ENCODE measurements at places on chromosomes 7 and 10.
A peak's percentile ranks its signal among the peaks of the same experiment; 100 is the strongest.

DNA sequence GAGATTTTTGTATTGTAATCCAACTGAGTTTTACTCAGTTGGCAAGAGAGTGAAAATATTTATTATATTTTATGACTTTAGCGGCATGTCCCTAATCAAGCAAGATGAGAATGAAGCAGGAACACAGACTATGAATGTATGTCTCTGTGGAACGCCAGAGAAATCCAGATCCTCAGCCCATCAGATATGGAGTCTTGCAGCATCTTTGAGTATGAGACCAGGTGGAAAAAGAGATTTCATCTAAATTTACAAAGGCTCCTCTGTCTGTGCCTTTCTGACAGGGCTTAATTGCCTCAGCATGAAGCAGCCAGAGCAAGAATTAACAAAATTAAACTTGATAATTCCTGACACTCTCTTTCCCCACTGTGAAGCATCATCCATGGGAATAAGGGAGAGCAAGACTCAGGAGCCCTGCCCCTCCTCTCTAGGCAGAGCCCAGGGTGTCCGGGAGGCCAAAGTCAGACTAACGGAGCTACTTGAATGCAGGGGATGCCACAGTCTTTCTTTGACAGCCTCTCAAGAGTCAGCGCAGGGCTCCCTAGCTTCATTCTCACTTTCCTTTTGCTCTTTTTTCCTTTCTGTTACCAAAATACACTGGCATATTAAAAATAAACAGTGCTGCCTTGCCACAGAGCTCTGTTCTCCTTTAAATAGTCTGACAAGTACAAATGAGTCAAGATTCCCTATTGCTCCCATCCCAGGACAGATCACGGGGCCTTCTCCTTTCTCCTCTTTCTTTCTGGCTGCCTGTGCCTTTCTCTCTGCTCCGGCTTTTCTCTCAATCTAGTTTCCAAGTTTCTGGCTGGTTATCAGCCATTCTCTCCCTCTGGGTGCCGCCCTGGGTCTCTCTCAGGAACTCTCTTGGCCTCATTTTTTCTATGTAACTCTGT lies 132.2 kb upstream of the INHBA start:
- no peak for DNase-seq

GRCh38 chr7:636396-636795 lies 90.1 kb upstream of the DNAAF5 start:
- peak; percentile 21 for DNase-seq

DNA sequence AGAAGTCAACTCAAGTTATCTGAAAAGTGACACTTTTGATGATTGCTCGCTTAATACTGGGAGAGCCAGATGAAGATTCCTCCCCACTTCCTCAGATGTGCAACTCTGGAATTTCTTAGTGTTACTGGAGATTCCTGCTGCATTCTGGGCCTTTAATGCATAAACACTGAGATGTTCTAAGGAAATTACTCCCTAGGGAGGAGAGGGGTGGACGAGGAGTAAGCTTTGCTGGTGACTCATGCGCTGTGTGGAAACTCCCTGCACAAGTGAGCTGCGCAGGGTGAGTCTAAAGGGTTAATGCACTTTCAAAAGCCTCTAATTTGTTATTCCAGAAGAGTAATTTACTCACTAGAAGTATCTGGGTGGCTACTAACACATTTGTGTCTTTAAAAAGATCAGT lies 46.3 kb downstream of the EGFR start:
- no peak for DNase-seq

- DNase-seq, result no peak
Measured at GRCh38 chr7:157991761-157992160, 595.9 kb downstream of the PTPRN2 start.

DNA sequence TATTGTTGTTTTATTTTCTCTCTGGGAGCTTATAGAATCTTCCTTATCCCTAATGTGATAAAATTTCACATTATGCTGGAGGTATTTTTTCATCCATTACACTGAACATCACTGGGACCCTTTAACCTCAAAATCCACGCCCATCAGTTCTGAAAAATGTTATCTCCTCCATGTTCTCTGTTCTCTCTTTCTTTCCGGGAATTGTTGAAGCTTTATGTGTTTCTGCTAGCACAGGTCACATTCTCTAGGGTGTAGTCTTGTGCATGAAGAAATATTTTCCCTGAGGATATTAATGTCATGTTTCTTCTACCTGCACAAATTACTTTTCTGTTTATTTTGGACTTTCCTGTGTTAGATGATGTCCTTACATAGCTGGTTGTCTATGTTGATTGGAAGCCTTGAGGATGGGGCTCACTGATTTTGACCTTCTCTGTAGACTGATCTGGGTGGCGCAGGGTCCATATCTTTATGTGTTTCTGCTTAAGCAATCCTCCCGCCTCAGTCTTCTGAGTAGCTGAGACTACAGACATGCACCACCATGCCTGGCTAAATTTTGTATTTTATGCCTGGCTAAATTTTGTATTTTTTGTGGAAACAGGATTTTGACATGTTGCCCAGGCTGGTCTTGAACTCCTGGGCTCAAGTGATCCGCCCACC lies 31.4 kb upstream of the IL6 start:
- no peak for DNase-seq

GRCh38 chr10:49298983-49299815 lies at the start of gene C10orf71:
Gene C10orf71 (plus strand): TSS chr10:49299170. CDS start chr10:49322546, 23,376 bp downstream.
- DNase-seq, result no peak

- DNase-seq, result no peak
Measured at GRCh38 chr7:73721377-73721817, 1.9 kb upstream of the STX1A start.

DNA sequence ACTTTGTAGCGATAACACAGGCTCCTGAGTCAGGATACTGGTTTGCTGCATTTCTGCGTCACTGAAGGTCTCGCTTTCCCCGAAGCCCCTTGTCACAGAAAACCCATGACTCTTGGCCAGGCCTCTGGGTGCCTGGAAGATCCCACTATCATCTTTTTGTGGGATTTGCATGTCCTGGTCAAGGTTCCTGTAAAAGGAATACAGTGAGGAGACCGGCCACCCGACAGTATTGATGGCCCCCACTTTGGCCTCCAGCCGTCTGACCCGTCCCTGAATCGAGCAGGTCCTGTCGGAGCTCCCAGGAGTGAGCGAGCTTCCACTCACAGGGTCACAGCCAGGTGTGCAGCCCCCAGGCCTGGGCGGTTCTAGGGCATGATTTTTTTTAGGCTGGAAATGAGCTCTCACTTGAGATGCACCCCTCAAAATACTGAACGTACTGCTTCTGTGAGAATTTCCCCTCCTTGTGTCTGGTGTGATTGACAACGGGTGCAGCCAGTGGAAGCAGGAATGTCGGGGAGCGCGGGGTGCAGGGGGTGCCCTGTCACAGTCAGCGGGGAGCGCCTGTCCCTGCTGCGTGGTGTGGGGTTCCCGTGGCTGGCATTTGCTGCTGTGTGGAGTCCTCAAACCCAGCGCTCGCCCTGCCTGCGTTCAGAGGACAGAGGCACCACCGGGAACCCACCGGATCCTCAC lies 75.8 kb downstream of the DNAJB6 start:
- DNase-seq, result no peak

DNA sequence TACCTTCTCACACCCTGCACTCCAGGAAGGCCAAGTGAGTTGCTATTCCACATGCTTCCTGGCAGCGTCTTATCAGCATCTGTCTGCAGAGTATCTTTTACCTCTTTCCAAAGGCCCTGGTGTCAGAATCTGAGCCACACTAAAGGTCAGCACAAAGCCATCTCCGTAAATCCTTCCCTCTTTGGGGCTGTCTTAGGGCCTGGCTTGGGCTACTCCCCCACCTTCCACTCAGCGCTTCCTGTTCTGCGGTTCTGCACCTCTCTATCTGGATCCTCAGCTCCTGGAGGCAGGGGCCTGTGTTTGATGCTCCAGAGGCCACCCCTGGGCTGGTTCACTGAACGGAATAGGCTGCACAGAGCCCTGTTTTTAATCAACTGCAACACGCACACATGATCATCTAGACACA lies 334.8 kb upstream of the GALNT17 start:
- DNase-seq, result no peak

GRCh38 chr7:40419806-40420205 lies 285.0 kb downstream of the SUGCT start:
- DNase-seq, result no peak

GRCh38 chr10:104038537-104038936 lies 47.1 kb downstream of the COL17A1 start:
- DNase-seq, result no peak

DNA sequence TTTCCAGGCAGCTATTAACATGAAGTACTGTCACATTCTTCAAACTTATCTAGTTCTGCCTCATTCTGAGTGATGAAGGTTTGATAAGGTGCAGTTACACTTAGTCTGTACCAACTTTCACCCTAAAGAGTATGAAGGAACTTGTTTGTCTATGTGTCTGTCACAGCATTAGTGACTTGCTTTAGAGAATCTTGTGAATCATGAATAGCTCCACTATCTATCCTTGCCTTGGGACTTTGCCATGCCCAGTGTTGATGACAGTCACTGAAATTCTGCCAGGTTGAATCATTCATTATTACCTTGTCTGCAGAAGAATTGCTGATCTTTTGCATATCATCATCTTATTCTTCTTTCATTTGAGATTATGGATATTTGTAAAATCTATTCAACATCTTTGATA lies 50.9 kb upstream of the A1CF start:
- no peak for DNase-seq

DNA sequence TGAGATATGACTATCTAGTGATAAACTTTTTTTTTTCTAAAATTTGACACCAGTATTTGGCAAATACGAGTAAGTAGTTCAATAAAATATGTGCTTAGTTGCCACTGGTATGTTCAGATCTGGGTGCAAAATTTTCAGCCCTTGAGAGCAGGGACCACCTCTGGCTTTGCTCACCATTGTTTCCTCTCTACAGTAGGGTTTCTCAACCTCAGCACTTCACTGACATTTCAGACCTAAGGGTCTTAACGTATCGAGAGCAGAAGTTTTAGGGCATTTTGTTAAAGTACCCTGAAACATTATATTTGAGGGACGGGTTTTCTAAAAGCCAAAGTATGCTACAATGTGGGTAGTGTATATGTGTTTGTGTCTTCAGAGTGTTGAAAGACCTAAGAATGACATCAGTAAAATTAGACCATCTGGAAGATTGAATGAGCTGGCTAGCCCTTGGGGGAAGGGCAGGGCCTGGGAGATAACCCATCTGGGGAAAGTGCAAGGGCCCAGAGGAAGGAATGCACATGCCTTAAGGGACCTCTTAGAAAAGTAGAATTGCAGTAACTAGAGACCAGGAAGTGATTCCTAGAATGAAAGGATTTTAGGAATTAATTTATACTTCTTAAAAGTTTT lies 11.8 kb downstream of the BZW2 start:
- DNase-seq, result no peak

- no peak for DNase-seq
Measured at GRCh38 chr7:158430308-158431034, 157.2 kb downstream of the PTPRN2 start.

GRCh38 chr10:43042503-43043341 lies 34.1 kb upstream of the RET start:
- DNase-seq, result no peak

- DNase-seq, result no peak
Measured at GRCh38 chr7:3760651-3761050, 459.6 kb downstream of the SDK1 start.

DNA sequence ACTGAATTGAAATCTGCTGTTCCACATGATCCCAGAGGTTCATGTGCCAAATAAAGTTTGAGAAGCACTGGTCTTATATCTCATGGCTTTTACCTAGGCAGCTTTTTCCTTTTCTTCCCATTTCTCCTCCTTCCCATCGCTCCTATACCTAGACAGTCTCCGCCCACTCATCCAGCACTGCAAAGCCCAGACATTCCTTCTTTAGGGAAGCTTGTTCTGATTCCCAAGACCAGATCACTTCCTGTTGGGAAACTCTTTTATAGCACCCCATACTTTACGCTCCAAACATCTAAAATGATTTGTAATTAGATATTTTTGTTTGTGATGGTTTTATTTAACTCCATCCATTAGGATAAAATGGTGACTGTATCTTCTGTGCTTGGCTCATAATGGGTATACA lies 75.9 kb downstream of the BMPER start:
- no peak for DNase-seq

DNA sequence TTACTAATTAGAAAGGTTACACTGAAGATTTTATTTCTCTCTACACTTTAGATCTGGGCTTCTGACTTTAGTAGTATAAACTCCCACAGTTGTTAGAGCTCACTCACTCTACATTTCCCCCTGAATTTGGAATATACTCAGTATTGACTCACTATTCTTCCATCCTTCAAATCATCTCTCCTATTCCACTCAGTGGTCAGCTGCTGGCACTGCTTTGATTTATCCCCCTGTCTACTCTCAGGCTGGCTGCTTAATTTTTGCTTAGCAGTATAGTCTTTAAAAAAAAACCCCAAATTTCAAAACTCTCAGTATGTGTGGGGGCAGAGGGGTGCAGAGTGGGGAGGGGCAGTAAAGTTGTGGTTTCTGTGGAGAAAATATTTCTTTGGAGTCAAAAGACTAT lies 68.9 kb downstream of the CDK6 start:
- no peak for DNase-seq

DNA sequence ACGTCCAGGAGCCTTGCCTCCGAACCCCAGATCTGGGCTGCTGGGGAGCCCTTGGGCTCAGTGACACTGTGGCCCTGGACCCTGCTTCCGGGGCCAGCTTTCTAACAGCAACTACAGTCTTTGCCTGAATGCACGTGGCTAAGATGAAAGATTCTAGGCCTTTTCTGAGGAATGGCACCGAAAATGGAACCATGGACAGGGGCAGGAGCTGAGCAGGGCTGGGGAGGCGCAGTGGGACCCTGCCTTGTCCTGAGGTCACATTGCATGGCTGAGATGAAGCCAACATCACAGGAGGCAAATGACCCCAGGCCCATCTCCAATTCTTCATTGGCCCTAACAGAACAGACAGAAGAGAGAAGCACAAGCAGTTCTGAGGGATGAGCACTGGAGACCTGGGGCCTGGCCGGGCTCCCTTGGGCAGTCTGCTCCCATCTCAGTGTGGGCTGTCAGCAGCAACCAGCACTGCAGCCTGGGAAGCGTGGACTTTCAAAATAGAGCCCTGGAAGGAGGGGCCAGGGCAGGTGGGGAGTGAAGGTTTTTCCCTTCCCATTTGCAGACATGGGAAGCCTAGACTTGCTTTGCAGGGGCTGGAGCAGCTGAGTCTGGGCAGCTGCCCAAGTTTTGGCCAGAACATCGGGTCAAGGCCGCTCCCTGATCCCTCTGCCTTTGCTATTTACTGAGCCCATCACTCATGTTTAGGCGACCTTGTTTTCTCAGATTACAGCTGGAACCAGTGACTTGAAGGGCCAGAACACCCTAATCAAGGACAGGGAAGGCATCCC lies 114.4 kb upstream of the TCERG1L start:
- DNase-seq, result no peak

- DNase-seq, result no peak
Measured at GRCh38 chr7:45601816-45602540, 27.8 kb downstream of the ADCY1 start.

GRCh38 chr10:78212786-78213175 lies 179.1 kb downstream of the RPS24 start:
- no peak for DNase-seq

- no peak for DNase-seq
Measured at GRCh38 chr10:124132876-124133275, 39.5 kb upstream of the CHST15 start.

DNA sequence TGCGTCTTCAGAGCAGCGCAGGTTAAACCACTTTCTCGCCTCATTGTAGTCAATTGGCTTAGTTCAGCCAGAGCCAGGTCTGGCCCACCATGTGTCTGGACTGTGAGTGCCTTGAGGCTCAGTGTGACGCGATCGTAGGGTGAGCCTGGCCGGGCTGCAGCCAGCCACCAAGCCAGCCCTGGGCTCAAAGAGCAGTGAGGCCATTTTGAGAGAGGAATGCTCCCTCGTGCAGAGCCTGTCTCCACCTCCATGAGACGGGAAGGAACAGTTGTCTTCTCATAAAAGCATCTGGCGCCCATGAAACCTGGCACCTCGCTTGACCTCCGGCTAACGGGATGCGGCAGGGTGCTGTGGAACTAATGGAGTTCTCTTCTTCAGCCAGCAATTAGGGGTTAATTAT lies 34.5 kb downstream of the LHPP start:
- no peak for DNase-seq
